ENCODE measurements at places on chromosomes 2 and 18. TPM values are rescaled to one million over a fixed set of nuclear protein-coding genes. Genes with fewer than 3 reads are reported as not detected.

GDF7 gene
- 0.15 TPM for total RNA-seq

CYRIA gene
- 0.53 TPM for total RNA-seq

CENPO gene
- total RNA-seq, result 48.4 TPM

RAX gene
- not detected for total RNA-seq

EIF2B4 gene
- total RNA-seq, result 53.9 TPM

HOXD12 gene
- not detected for total RNA-seq

FSIP2 gene
- total RNA-seq, result not detected

CTAGE1 gene
- not detected for total RNA-seq

NMUR1 gene
- not detected for total RNA-seq

OTOF gene
- total RNA-seq, result 0.06 TPM

PLGLB1 gene
- 0.66 TPM for total RNA-seq

RGPD4 gene
- 0.07 TPM for total RNA-seq

MOCOS gene
- total RNA-seq, result 2.7 TPM

ACMSD gene
- total RNA-seq, result not detected

HOXD3 gene
- total RNA-seq, result not detected

PCARE gene
- not detected for total RNA-seq

NT5C1B gene
- not detected for total RNA-seq

PPIG gene
- 43.8 TPM for total RNA-seq

SPP2 gene
- not detected for total RNA-seq

PLCD4 gene
- 0.14 TPM for total RNA-seq

NUP35 gene
- 32.1 TPM for total RNA-seq

EPC2 gene
- total RNA-seq, result 11.1 TPM

SLC19A3 gene
- total RNA-seq, result 2.1 TPM

VPS54 gene
- total RNA-seq, result 16.7 TPM

BOK gene
- total RNA-seq, result 27.5 TPM
